MG63 (cell line): ENCODE measurements at places on chromosomes 13 and 19.

DNA sequence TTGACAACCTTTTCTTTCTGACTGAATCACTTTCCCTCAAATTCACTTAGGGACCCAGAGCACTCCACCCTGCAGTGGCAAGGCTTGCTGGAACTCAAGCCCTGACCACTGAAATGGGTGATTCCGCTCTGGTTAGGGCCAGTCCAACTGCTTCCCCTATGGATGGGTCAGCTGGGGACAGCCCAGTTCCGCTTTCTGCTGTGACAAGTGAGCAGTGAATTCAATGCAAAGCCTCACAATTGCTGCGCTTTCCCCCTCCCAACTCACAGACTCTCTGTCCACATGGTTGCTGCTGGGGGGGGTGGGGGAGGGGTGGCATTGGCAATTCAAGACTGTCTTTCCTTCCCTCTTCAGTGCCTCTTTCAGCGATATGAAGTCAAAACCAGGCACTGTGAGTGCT lies 18.7 kb downstream of the CD70 start:
- no peak for DNase-seq

DNA sequence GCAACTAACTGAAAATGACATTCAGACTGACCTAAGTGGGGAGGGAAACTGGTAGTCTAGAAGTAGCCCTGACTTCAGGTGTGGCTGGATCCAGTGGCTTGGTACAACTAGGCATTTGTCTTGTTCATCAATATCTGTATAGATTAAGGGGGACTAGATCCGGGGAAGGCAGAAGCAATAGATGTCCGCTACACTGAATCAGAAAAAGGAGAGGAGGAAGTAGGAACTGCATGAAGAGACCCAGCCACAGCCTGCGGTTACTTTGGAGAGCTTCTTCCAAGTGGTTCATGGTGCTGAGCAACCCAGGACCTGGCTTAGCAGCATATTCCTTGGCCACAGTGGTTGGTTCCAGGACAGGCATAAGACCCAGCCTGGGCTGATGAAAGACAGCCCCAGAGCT lies 9.9 kb upstream of the PRODH2 start:
- no peak for DNase-seq

- DNase-seq, result no peak
These were observed 4.8 kb upstream of the CTXN1 start for GRCh38 chr19:7930765-7931164.

DNA sequence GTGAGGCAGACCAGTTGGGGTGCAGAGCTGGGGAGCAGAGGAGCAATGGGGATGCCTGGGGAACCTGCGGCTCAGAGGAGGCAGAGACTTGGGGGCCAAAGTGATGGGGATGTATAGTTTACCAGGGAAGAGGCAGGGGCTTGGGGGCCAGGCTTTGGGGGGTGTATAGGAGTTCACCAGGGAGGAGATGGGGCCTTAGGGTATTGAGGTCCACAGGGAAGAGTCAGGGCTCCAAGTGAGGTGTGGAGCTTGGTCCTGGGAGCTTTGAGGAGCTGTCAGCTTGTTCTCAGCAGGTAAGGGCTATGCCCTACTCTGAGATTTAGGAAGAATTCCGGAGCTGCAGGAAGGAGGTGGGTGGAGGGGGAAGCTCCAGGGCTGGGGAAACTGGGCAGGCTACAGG lies 10.8 kb downstream of the TNFAIP8L1 start:
- no peak for DNase-seq

DNA sequence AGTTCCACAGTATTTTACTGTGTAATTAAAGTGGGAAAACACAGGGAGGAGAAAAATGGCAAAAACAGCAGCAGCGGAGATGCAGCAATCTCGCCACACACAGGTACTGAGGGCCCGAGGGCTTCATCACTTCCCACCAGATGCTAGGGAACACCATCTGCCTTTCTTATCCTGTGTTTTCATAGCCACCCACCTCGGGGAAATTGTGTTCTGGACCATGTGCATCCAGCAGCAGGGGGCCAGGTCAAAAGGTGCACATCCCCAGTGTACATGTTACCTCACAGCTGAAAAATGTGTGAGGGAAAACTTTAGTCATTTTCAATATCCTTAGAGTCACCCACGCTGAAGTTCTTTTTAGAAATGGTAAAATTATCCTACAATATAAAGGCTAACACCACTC lies 30.2 kb downstream of the PDCD5 start:
- no peak for DNase-seq

DNA sequence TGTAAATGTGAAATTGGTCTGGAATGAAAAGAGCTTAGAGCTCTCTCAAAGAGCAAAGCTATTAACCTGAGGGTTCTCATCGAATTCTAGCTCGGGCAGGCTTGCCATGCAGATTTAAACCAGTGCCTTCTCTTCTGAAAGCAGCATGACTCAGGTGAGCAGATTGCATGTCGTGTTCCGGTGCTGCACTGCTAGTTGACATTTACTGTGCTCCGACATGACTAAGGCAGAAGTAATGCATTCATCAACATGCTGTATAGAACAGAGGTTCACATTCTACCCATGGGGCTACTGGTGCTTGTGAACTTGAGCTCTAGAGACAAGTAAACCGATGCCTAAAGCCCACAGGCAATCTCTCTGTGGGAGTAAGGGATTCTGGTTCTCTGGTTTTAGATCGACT lies 947.7 kb downstream of the EFNB2 start:
- DNase-seq, result no peak

- DNase-seq, result no peak
These were observed 47.5 kb upstream of the MBNL2 start for GRCh38 chr13:97174638-97175037.

DNA sequence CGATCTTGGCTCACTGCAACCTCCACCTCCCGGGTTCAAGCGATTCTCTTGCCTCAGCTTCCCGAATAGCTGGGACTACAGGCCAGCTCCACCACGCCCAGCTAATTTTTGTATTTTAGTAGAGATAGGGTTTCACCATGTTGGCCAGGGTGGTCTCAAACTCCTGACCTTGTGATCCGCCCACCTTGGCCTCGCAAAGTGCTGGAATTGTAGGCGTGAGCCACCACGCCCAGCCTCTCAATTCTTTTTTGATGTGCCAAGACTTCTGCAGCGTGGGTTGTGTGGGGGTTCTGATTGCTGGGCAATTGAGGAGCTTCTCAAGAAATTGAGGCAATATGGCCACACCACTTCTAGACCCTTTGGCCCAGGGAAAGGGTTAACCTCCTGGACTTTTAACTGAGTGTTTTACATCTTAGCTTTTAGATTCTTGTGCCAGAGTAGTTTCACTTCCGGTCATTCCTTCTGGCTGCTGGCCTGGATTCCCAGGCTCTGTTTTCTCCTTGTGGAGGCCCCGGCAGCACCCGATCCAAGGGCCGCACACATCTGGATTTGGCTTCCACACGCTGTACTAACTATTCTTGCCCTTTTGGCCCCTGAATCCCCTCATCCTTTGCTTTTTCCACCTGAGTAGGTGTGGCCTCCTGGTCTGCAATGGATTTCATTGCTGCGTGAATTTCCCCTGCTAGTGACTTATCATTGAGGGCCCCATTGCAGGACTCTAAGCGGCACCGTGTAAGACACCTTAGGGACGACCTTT lies 14.7 kb downstream of the SMARCA4 start:
- DNase-seq, result peak; percentile 72

GRCh38 chr19:13621413-13621812 lies 115.1 kb upstream of the CACNA1A start:
- DNase-seq, result peak; percentile 99

DNA sequence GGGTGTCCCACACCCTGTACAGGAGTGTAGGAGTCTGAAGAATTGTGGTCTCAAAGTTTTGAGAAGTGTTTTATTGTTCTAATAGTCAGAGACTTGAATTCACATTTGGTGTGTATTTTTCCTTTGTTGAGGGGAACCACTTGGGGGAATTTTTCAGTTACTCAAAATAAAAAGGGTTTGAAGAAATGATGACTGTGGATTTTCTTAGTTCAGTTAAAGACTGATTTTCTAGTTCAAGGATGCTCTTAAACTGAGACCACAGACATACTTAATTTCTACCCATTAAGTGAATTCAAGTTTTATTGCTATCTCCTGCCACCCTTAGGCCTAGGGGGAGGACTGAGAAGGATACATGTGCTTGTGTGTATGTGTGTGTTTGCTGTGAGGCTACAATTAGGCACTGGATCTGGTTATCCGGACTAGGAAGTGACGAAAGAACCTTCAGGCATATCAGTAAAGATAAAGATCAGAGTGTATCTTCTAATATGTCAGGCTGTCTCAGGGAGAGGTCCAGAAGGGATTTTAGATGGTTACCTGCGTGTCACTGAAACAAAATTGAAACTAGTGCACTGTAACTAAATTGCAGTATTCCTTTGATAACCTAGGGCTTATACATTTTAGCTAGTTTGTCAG lies 234.9 kb upstream of the DACH1 start:
- DNase-seq, result no peak

DNA sequence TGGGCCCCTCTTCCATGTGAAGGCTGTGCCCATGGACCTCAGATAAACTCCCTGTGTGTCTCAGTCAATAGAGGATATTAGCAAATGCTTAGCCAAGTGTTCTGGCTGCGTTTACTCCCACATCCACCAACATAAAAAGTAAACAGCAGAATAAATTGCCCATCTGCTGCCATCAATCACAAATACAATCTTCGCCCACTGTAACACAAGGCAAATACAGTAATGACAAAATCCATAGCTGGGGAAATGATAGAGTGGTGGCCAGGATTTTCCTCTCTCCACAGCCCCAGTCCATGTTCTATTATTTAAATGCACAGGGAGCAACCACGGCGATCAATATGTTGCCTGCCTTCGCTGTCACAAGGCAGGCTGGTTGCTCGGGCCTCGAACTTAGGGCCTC lies 376.5 kb downstream of the UQCRFS1 start:
- no peak for DNase-seq

GRCh38 chr13:23680845-23681669 lies 110.8 kb downstream of the TNFRSF19 start:
- DNase-seq, result no peak

- no peak for DNase-seq
These were observed 43.7 kb downstream of the ELF1 start for GRCh38 chr13:40975441-40975840.

DNA sequence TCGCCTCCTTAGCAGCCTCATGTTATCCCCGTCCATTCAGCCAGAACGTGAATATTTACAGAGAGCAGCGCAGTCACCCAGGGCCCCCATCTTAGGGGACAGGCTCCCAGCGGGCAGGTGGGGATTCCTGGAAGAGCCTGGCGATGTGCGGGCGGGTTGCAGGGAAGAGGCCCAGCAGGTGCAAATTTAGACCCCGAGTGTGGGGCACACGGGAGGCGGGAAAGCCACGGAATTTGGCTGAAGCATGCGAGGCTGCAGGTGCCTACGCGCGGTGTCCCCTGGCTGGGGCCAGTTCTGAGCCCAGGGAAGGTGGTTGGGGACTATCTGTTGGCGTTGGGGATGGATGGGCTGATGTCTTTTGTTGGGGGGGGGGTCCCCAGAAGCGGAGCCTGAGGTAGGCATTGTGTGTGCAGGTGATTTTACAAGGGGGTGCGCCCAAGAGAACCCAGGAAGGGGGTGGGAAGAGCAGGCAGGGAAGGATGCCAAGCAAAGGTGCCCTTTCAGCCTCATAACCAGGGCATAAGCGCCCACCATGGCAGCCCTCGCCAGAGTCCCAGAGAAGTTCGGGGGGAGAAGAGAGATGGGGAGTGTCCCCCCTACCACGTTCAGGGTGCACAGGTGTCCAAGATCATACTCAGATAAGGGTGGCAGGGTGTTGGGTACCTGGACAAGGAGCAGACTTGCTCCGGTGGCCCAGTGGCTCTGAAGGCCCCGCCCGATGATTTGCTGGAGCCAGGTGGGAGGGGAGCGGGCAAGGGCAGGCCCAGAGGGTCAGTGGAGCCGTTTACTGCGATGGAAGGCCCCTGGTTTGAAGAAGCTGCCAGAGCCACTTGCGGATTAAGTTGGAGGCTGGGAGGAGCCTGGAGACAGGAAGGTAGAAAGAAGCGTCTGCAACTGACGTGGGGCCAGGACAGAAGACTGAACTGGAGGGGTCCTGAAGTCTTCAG lies 1.2 kb downstream of the TPGS1 start:
- DNase-seq, result no peak

GRCh38 chr13:113406321-113407102 lies 42.6 kb upstream of the GRTP1 start:
- no peak for DNase-seq

DNA sequence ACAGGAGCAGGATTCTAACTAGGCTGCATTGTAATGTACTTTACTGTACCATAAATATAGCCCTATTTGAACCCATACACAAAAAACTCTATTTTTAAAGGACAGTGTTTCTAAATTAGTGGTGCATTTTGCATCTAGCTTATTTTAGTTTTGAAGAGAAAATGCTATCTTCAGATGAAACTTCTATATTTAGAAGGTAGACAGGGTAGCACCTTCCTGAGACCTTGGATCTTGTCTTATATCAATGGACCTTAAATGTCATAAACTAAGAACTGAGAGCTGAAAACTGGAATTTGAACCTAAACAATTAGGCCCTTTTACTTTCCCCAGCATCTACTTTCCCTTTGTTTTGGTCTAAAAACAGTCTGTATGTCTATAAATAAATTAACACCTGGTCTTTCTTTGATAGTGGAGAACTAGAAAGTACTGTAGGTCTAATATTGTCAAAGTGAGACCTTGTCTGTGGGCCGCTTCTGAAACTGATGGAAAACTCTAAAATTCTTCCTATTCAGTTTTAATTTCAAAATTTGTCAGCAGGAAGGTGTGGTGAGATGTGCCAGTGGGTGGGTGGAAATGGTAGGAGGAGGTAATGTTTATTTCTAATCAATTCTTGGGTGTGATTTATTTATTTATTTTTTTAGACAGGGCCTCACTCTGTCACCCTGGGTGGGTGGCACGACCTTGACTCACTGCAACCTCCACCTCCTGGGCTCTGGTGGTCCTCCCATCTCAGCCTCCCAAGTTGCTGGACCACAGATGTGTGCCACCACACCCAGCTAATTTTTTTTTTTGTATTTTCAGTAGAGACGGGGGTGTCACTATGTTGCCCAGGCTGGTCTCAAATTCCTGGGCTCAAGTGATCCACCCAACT lies 10.1 kb downstream of the COG3 start:
- no peak for DNase-seq

DNA sequence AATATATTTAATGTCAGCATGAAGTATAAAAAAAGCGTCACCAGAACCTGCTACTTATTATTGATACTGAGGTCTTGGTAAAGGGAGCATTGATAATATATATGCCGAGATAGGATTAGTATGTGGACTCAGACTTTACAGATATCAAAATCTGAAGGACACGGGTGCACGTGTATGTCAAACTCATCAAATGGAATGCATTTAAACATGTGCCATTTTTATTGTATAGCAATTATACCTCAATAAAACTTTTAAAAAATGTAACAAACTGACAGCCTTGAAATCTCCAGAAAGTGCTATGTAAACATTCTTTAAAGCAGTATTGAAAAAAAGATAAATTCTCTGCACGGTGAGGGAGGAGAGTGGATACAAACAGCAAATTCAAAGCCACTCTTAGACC lies 157.9 kb downstream of the RNF17 start:
- DNase-seq, result no peak
